ENCODE measurements at places on chromosomes 1 and 21. TPM values are rescaled to one million over a fixed set of nuclear protein-coding genes. Genes with fewer than 3 reads are reported as not detected.

DNA sequence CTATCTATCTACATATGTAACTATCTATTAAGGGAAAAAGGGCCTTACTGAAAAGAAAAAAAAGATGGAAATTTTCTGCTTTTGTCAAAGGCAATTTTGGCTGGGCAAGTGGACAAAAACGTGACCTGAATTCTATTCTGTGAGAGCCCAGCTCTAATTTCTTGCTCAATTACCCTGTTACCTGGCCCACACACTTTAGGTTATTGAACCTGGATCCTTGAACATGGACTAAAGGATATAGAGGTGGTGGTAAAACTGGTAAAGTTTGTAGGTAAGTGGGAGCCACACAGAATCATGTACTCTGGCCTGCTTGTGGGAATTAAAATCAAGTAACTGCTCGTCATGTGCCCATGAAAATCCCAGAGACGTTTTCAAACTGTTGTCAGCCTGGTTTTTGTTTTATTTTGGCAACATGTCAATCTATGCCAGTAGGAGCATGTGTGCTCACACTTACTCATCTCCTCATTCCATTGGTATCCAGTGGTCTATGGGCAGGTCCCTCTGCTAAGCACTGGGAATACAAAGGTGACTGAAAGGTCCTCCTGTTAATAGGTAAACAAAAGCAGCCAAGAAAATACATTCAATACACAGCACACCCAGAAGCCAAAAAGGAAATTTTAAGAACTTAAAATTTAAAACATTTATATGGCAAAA, 113.7 kb upstream of the WARS2 start:
- no peak for DNase-seq

- DNase-seq = no peak
Measured at GRCh38 chr21:34593423-34593822, 21.5 kb downstream of the RCAN1 start.

DNA sequence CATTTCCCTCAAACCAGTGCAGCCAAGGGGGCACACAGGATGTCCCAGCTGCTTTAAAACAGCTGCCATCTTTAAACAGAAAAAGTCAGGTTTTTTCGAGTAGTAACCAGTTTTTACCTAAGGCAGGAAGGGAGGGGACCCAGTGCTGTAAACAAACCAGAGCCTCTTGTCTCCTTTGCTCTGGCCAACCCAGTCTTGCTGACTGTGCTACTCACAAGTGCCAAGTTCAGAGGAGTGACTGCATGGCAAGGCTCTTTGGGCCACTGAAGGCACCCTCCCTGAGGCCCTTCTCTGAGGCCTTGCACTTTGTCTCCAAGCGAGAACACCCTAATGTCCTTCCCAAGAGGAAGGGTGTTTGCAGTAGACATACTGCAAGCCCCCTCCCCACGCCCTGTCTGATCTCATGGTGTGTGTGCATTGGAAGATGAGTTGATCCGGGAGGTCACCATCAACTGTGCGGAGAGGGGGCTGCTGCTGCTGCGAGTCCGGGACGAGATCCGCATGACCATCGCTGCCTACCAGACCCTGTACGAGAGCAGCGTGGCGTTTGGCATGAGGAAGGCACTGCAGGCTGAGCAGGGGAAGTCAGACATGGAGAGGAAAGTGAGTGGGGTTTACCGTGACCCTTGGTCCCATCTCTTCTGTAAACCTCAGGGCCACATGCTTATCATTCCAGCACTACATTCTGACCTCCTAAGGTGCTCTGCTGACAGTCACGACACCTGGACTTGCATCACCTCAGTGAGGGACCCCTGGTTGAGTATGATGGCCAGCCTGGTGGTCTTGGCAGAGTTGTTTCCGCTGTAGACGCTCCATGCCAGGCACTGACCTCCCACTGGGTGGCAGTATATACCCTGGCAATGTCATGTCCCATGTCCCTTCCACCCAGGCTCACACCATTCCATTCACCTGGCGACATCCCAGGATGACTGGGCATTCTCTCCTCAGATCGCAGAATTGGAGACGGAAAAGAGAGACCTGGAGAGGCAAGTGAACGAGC, 4.7 kb downstream of the DNALI1 start:
- DNase-seq = peak; percentile 66

DNA sequence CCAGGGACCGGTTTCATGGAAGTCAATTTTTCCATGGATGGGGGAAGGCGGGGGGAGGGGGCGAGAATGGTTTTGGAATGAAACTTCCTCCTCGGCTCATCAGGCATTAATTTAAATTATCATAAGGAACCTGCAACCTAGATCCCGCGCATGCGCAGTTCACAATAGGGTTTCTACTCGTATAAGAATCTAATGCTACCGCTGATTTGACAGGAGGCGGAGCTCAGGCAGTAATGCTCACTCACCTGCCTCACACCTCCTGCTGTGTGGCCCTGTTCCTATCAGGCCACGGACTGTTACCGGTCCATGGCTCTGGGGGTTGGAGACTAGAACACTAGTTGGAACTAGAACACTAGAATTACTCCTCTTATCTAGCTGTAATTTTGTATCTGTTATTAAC, 38.0 kb downstream of the PRRX1 start:
- DNase-seq = peak; percentile 24

ANGPTL3 gene
- total RNA-seq = not detected

DNA sequence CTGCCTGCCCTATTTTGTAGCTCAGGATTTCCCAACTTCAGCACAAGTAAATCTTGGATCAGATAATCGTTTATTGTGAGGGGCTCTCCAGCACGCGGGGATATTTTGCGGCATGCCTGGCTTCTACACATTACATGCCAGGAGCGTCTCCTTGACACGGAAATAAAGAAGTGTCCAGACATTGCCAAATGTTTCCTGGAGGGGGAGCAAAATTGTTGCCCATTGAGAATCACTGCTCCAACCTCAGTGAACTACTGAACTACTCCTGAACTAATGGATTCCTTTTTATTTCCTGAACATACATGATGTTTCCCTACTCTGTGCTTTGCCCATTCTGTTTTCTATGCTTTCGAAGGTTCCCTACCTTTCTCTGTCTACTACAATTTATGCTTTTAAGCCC, 1359.1 kb upstream of the ADGRL2 start:
- peak; percentile 17 for DNase-seq

DNA sequence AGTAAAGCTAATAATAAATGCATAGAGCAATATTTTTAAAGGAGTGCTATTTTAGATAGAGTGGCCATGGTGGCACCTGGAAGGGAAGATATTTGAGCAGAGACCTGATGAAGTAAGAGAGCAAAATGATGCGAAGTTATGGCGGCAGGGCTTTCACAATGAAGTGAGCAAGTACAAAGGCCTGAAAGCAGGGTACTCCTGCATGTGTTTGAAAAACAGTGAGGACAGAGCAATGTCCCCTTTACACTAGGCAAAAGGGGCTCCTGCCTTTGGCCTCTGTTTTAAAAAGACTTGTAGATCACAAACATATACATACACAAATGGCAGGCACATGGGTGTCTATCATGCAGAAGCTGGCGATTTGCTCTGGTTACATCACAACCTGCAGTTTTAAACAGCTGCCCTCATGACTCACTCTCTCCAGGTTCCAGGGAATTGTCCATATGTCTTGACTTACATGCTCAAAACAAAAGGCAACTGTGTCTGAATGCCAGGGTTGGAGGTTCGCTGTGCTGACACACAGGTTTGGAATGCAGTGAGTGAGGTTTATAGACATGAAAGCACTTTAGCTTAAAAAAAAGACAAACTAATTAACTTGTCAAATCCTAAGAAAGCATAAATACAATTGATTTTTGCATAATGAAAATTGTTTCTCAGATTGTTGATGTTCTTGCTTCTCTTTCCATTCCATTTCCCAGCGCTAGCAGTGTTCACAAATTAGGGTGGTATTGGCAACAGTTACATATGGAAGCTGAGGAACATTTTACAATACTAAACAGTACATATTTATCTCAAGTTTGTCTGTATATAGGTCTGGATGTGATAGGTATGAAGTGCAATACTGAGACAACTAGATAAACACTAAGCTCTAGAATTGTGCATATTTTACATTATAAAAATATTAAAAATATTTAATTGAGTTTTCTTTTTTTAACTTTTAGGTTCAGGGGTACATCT, 313.9 kb downstream of the BARHL2 start:
- DNase-seq = peak; percentile 45

KANK4 gene
- total RNA-seq = 0.19 TPM

All from GM23338 (cell line).